Umbilical cord (tissue), 2 donors: ENCODE measurements at places on chromosomes 6 and 20. TPM values are rescaled to one million over a fixed set of nuclear protein-coding genes. Genes with fewer than 3 reads are reported as not detected.

Gene DPPA5
- not detected for total RNA-seq

GRCh38 chr6:106520711-106521401 lies 108.4 kb downstream of the RTN4IP1 start:
- no peak for DNase-seq

Gene CST7
- not detected for total RNA-seq

DNA sequence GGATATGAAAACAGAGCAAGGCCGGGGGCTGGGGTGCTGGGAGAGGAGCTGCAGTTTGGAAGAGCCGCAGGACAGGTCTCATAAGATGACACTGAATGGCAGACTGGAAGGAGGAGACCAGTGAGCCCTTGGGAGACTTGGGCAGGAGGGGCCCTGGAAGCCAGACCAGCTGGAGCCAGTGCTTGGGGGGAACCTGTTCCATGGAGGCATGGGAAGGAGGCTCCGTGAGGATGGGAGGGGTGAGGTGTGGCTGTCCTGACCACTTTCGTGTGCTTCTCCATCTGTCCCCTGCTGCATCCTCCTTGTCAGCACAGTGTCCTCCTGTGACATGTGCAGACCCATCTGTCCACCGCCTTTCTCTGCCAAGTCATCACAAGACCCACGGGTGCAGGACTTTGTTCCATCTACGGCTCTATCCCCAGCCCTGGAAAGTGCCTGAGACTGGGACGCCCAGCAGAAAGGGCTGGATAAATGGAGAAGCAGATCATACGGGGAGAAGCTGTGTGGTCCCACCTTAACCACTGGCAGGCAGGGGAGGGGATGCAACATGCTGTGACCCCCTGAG lies 84.8 kb upstream of the MPC1 start:
- no peak for DNase-seq

Gene MTHFD1L
- 70.3 TPM for total RNA-seq

Gene LPA
- total RNA-seq, result 0.24 TPM

DNA sequence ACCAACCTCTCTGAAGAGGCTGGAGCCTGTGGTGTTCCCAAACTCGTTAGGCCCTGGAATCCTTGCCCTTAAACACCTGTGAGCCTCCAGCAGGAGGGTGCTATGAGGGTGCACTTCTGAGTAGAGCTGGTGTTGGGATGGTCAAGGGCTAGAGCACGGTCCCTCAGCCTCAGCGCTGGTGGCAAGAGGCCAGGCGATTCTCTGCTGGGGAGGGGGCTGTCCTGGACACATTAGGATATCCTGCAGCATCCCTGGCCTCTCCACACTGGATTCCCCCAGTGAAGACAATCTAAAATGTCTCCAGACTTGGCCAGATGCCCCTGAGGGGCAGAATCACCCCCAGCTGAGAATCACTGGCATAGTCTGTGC lies 157.8 kb downstream of the SYCP2 start:
- no peak for DNase-seq

DNA sequence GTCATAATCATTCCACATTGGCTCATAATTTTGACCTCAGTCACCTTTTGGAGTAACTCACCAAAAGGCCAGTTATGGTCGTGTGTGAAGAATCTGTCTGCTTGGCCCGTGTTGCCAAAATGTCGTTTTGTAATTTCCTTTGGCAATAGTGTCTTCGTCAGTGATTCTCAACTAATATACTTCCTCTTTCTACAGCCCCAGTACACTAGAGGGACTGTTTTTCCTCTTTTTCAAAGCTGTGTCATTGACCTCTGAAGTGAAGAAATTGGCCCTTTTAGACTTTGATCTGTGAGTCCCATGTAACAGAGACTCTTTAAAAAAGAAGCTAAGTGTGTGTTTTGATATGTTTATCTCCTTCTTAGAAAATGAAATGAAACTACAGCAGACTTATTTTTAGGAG lies 5.2 kb downstream of the FOXO3 start:
- DNase-seq, result no peak

Gene RAD21L1
- total RNA-seq, result 19.5 TPM

DNA sequence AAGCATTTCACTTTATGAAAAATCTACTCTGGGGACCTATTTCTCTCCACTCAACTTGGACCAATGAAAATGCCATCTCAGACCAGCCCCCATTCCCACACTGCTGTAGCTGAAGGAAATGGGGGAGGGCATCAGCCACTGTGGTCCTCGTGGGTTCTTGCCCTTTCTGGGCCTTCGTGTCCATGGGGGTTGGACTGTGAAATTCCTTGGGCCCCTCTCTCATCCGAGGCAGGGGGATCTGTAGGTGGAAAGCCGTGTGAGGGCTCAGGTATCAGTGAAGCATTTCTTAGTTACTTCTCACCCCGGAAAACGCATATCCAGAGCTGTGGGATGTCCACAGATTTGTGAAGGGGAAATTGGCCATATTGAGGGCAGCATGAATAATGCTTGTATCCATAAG lies 147.9 kb downstream of the CDC5L start:
- DNase-seq, result no peak

Gene OR2B6
- total RNA-seq, result not detected

DNA sequence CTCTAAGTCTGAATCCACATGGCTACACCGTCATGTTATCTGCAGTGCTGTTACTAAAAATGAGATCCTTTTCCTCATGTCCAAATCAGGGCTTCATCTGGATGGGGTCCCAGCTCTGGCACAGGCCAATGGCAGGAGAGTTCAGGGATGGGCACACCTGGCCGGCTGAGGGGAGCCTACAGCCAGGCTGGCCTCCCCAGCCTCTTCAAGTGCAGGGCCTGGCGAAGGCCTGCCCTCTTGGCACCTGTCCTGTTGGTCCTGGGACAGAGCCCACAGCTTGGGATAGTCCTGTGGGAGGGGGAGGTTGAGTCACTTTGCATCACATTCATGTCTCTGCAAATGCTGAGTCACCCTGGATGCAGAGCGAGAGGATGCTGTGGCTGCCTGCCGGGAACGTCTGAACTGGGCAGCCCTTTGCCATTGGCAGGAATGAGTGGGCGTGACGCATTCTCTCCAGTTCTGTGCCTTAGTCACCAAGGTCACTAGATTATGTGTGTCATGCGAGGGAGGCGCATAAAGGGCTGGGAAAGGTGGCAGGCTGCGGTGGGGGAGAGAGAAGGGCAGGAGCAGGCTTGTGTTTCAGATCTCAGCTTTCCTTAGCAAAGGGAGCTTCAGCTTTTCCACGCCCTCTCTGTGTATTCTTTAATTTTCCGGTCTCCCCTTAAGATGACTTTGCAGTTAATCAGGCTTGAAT lies 223.2 kb upstream of the ECI2 start:
- DNase-seq, result peak; percentile 90

- no peak for DNase-seq
These were observed 40.5 kb upstream of the GCLC start for GRCh38 chr6:53585208-53585900.

GRCh38 chr6:6987749-6988148 lies 120.0 kb upstream of the RREB1 start:
- no peak for DNase-seq

Gene SLC17A3
- total RNA-seq, result 6.7 TPM

Gene BANF2
- 2.2 TPM for total RNA-seq

- no peak for DNase-seq
These were observed 88.6 kb upstream of the SLC35F1 start for GRCh38 chr6:117818449-117818848.

Gene HDGFL1
- total RNA-seq, result 2.9 TPM

Gene MAP7
- 2.6 TPM for total RNA-seq

Gene EPPIN
- total RNA-seq, result 6.3 TPM

Gene SCUBE3
- total RNA-seq, result 10.6 TPM

Gene CDH4
- total RNA-seq, result 0.48 TPM

DNA sequence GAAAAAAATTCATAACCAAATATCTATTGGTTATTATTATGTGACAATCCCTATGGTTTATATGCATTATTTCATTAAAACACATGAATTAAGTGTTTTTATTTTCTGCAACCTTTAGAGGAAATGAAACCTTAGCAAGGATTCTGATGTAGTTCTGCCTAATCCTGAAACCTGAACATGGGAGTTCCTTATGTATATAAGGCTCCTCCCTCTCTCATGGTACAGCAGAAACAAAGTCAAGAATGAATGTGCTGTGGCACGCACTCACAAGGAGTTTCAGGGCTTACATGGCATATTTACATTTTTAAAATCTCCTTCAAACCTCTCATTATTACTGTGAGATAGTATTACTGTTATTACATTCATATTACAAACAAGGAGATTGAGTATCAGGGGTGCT lies 426.4 kb upstream of the CITED2 start:
- no peak for DNase-seq

Gene MLN
- not detected for total RNA-seq

DNA sequence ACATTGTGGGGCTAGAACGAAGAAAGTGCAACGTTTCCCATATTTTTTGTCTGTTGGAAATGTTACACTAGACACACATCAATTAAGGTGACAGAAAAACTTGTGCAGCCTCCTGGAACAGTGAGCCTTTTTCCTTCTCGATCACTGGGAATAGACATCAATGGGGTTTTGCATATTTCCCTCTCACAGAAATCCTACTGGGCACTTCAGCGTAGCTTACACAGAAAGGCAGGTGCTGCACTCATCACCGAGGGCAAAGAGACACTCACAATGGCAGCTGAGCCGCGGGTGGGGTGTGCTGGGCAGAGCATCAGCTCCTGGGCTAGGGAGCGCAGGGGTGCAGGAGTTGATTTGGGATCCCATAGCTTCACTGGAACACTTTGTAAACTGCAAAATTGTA lies 64.5 kb downstream of the THBS2 start:
- DNase-seq, result no peak

DNA sequence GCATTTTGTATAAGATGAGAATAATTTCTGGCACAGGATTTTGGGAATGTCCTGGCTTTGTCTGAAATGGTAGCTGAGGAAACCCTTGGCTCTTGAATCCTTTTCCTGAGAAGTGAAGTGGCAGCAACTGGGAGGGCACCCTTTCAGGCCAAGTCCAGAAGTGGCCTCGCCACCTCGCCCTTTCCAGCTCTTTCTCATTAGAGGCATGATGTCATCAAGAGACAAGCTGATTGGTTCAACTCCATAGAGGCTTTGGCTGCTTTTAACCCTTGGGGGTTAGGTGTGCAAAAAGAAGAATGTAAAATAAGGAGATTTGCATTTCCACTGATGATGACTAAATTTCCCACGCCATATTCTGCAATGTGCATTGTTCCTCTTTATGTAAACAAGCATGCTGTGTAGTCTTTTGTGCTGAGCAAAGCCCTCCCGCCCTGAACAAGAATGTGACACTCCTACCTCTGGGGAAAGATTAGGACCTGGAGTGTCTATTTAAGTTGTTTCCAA lies 116.5 kb downstream of the TCP11 start:
- DNase-seq, result peak; percentile 56

DNA sequence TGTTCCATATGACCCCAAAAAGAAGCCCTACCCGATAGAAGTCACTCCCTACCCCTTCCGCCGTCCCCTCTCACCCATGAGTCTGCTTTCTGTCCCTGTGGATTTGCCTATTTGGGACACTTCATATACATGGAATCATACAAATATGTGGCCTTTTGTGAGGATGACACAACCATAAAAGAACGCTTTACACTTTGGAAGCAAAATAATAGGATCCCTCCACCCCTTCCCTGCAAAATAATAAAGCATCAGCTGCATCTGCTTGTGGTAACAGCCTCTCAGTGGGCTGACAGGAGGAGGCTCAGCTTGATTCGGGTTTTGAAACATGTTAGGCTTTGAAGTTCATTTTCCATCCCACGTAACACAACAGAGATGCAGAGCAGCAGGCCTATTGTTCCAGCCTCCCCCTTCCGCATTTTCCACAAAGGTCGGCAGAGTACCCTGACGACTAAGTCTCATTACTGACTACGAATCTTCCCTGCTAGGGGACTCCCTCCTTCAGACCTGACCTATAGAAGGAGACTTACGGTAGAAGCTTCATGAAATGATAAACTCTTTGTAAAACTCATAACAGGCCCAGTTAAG lies 99.1 kb downstream of the ALDH8A1 start:
- no peak for DNase-seq

DNA sequence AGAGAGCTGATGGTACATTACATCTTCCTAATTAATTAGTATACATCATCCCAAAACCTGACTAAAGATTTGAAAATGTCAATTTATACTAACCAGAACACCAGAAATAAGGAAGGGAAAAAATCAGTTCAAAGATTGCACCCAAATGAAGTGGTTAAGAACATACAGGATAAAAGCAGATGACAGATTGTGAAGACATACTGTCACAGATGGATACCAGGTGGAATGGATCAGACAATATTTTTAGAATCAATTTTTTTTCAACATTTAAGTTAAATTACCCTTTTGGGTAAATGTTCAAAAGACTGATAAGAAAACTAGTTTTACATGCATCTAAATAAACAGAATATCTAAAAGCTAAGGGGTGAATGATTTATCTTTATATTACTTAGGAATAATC lies 47.6 kb downstream of the EPHA7 start:
- no peak for DNase-seq

- no peak for DNase-seq
These were observed 759.7 kb downstream of the HDGFL1 start for GRCh38 chr6:23329086-23329485.

Gene SPDEF
- 0.96 TPM for total RNA-seq
